ENCODE measurements at places on chromosomes 16 and 17.

GRCh38 chr16:85451641-85452363 lies 161.3 kb upstream of the GSE1 start:
- peak; percentile 29 for DNase-seq

- DNase-seq = no peak
These were observed 447.0 kb downstream of the SHISA9 start for GRCh38 chr16:13348416-13348815.

DNA sequence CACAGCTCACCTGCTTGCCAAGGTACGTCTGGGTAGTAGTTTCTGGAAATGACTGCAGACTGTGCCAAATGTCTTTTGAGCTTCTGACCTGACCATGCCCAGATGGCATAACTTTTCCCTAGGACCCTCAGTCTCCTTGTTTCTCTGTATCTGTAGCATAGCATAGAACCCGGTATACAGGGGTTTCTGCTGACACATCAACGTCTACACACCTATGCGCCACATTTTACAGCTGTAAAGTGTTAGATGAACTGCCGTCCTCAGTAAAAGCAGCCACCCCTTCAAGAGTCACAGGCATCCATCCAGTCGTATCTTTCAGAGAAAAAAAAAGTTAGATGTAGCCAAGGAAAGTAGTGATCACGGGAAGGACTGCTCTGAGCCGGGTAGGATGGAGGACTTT lies 17.4 kb downstream of the KCTD2 start:
- no peak for DNase-seq

DNA sequence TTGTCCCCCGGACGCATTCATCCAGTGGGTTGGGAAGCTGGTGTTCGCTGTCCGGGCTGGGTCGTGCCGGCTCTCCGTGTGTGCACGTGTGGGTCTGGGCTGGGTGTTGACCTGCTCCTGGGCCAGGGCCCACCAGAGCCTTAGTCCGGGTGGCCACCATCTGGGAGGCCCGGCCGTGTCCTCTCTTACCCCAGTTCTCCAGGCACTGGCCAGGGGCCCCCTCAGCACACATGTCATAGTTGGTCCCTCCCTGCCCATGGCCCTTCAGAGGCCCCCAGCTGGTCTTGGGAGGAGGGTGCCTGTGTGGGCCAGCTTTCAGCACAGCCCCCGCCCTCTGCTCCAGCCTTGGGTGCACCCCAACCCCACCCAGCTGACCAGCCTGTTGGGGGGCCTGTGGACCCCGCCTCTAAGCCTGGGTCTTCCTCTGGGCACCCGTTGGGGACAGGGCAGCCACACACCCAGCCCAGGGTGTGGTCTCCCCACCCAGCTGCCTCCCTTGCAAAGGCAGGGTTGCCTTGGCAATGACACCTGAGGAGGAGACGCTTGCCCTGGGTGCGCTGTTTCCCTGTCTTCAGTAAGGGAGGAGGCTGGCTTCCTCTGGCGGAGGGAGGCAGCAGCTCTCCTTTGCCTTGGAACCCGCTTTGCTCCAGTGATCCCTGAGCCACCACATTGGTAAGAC lies 77.4 kb downstream of the JPH3 start:
- DNase-seq = no peak

DNA sequence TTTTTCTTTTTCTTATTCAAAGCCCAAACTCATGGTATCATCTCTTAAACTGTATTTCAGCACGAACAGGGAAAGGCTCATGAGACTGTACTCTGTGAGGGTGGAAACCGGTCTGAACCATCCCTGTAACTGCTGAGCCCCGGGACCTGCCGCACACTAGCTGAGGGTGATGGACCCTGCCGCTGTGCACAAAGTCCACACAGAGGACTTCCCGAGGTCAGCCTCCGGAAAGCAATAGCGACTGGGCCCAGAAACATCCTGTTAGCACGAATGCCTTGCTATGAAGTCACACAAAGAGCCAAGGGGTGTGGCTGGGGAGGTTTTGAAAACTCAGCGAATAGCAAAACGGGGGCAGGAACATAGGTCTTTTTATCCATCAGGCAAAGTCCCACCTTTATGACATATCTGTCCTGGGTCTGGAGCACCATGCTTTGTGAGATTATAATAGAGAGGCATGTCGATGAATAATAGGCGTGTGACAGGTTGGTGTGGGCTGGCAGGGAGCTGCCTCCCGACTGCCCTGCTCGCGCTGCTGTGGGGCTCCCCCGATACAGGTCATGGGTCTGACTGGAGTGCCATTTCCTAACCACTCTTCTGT lies 33.4 kb downstream of the CDK5R1 start:
- DNase-seq = no peak

Measured in KBM-7 (cell line).